Fibroblast of skin of right biceps (primary cell): ENCODE measurements at places on chromosomes 5 and 9.

DNA sequence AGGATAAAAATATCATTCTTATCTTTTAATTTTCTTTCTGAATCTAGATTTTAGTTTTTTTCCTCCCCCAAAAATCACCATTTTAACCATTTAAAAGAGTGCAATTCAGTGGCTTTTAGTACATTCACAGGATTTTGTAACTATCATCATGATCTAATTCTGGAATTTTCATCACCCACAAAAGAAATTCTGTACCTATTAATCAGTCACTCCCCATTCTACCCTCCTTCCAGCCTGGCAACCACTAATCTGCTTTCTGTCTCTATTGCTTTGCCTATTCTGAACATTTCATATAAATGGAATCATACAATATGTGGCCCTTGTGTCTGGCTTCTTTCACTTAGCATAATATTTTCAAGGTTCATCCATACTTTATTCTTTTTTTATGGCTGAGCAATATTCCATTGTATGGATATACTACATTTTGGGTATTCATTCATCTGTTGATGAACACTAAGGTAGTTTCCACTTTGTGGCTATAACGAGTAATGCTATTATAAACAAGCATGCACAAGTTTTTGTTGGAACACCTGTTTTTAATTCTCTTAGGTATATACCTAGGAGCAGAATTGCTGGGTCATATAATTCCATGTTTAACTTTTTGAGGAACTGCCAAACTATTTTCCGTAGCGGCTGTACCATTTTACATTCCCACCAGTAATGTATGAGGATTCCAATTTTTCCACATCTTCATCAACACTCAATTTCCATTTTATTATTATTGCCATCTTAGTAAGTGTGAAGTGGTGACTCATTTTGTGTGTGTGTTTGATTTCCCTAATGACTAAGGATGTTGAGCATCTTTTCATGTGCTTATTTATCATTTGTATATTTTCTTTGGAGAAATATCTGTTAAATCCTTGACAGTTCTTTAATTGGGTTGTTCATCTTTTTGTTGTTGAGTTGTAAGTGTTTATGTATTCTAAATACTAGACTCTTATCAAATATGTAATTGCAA is 340.3 kb downstream of the CWC27 start:
- peak; percentile 70 for DNase-seq

DNA sequence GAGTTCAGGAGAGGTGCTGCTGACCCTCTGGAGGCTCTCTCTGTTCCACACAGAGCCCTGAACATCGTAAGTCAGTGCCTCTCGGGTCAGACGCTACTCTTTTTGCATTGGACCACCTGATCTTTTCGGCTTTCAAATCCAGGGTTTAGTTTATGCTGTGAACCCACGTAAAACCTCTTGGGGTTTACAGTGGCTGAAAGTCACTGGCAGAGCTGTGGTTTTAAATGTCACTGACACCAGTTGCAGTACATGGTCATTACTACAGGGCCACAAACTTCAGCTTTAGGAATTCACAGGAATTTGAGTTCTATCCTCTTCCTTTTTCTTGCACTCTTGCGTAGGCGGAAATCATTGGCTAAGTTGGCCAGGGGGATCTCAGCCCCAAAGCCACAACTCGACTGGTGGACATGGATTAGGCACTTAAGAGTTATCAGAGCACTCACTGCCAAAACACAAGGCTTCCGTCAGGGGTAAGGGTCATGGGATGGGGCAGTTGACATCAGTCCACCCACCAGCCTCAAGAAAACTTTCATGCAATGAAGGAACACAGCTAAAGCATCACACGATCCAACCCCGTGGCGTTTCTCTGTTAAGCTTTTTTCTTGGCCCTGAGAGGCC is 76.9 kb downstream of the SFXN1 start:
- DNase-seq = no peak

DNA sequence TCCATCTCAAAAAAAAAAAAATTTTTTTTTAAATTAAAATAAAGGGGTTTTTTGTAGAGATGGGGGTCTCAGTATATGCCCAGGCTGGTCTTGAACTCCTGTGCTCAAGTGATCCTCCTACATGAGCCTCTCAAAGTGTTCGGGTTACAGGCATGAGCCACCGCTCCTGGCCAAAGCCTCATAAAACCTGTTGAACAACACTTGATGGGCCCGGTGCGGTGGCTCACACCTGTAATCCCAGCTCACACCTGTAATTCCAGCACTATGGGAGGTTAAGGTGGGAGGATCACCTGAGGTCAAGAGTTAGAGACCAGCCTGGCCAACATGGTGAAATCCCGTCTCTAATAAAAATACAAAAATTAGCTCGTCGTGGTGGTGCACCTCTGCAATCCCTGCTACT is 7.7 kb upstream of the NPM1 start:
- no peak for DNase-seq

GRCh38 chr5:149133795-149134777 is 7.2 kb upstream of the ABLIM3 start:
- peak; percentile 85 for DNase-seq

DNA sequence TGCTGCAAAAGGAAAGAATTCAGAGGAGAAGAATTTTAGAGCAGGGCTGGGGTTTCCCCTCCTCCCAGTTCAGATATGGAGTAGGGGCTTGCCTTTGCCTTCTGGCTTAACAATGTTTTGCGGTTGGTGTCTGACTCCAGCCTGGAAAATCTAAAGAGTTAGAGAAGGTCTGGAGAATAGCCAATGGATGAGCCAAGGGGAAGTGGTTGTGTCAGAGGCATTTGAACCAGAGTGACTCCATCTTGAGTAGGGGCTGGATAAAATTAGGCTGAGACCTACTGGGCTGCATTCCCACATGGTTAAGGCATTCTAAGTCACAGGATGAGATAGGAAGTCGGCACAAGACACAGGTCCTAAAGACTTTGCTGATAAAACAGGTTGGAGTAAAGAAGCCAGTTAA is 133.7 kb downstream of the DIRAS2 start:
- DNase-seq = peak; percentile 76

GRCh38 chr5:168951356-168951755 is 349.6 kb downstream of the SLIT3 start:
- no peak for DNase-seq

DNA sequence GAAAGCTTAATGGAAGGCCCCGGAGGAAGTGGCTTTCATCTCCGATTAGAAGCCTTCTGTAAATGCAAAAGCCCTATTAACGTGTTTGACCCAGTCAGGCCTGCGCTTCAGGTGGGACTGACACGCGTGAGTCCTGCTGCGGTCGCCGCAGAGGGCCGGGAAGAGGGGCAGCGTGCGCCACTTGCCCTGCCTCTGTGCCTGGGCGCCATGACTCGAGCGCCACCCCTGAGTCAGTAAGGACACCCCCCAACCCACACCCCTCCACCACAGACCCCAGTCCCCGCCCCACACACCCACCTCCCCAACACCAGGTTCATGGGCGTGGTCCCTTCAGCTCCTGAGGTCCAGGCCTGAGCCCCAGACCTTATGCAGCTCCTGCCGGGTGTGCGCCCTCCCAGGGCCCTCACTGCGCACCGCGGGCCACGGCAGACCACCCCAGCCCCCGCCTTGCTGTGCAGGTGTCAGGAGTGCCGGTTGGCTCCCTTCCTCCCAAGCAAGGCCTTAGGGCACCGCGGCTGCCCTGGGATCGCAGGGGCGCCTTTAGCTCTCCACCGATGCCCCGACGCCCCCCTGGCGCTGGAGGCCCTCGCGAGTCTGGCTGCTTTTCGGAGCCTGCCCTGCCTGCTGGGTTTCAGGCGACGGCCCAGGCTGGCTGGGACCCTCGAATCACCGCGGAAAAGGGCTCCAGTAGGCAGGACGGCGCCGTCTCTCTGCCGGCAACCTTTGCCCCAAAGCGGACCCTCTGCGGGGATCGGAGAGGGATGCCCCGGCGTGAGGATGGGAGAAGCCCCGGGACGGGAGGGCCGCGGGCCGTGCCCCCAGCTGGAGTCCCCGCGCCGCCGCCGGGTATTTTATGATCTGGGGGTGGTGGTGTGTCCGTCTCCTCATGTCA is 625 bp upstream of the OLFM1 start:
- no peak for DNase-seq

DNA sequence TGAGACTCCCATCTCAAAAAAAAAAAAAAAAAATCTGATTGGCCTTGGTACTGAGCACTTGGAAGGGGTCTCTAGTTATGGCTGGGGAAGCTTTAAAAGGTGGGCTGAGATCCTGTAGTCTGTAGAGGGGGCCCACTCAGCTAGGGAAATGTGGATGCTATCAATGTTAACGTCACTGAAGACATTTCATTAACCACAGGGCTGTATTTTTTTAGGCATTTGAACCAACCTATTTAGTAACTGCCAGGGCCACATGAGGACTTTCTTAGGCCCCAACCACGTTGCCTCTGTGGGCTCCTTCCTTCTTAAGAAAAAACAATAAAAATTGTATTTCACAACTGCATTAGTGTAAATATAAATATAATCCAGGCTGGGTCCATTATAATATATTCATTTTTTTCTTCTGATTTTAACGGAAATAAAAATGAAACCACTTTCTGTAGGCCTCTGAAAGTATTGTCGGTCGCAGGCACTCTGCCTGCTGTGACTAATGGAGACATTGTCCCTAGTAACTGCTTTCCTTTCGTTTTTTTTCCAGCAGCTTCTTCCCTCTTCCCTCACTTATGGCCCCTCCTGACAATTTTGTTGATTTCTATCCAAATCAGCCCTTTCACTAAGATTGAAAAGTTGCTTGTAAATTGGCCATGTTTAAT is 71.6 kb downstream of the GCNT1 start:
- peak; percentile 59 for DNase-seq

- DNase-seq = no peak
These were observed 82.2 kb downstream of the PJA2 start for GRCh38 chr5:109327570-109327969.

- no peak for DNase-seq
These were observed 207.5 kb downstream of the CHSY3 start for GRCh38 chr5:130111746-130112145.

- DNase-seq = no peak
These were observed 53.0 kb downstream of the ACTBL2 start for GRCh38 chr5:57429513-57430120.

GRCh38 chr9:69027355-69028097 is 8.0 kb upstream of the FXN start:
- peak; percentile 29 for DNase-seq

DNA sequence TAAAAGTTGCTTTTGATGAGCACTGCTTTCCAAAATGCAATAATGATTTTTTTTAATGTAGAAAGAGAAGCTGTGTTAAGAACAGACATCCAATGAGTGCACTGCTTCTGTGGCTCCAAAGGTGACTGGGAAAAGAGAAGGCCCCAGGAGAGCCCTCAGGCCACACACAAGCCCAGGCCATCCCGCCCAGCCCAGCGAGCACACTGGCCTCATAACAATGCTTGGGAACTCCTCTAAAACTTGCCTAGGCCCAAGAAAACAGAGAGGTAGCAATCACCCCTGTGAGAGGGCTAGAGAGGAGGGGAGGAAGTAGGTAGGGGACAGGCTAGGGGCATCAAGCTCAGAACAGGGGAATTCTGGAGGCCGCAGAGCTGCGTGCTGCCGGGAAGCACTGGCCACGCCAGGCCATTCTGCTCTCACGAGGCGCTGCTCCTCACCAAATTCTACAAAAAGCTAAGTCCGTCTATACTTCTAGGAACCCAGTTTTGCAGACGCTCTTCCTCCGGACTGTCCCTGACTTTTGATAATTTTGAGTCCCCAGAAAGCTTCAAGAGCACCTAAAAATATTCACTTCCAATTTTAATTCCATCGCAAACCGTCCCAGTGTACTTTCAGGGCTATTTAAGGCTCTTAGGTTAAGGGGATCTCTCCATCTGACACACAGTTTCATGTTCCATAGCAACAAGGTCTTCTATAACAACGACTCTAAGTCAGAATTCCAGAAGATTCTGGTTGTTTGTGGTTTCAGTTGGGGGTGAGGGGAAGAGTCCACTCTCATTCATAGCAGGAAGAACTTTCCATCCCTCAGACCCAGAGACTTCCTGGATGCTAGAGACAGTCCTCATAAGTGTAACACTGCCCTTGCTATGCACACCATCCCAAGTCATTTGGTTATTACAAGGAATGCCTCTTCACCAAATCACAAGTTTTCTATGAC is 51.0 kb downstream of the HABP4 start:
- DNase-seq = peak; percentile 65

GRCh38 chr9:137045294-137046087 is 486 bp downstream of the NPDC1 start:
- DNase-seq = peak; percentile 35

DNA sequence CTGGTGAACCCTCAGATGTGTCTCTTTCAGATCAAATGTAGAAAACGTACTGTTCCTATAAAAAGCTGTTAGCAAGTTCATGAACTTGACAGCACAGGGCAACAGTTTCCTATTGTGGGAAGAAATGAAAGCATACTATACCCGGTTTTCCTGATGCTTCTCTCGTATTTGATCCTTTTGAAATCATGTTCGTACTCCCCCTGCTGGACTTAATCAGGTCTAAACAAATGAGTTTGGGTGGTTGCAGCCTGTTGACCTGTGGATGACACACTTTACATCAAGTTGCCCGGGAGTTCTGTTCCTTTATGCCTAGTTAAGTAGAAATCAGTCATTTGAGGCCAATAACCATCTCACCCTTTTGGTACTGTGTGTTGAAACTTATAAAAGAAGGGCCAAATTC is 1992.3 kb downstream of the MAT2B start:
- no peak for DNase-seq

- no peak for DNase-seq
These were observed 98.1 kb upstream of the SV2C start for GRCh38 chr5:75985077-75985476.

GRCh38 chr5:147966829-147967228 is 60.5 kb upstream of the C5orf46 start:
- no peak for DNase-seq

- DNase-seq = peak; percentile 75
These were observed 683.8 kb downstream of the LRRC70 start for GRCh38 chr5:63262185-63262981.

DNA sequence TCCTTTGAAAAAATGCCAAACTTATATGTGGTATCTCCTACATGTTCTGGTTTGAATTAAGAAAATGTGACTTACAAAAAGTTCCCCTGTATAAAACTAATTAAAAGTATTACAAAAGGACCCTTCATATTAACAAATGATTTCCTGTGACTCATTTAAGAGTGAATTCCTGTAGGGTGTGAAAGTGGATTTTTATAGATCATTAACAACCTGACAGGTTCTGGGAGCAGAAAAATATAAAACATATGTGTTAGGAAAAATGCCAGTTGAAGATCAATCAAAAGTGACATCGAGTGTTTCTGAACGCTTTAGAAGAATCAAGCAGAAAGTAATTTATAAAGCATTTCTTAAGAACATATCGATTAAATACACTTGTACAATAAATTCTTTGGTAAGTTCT is 35.5 kb downstream of the CAMK4 start:
- peak; percentile 34 for DNase-seq

- peak; percentile 57 for DNase-seq
These were observed at the start of gene PCDHGA8 for GRCh38 chr5:141392429-141393198. Gene PCDHGA8, plus strand, starts transcription at chr5:141392633. Its CDS starts 181 bp downstream, at chr5:141392814.

- DNase-seq = no peak
These were observed 60.6 kb downstream of the COMMD10 start for GRCh38 chr5:116145416-116145815.

- DNase-seq = peak; percentile 98
These were observed 16.1 kb downstream of the B4GALT1 start for GRCh38 chr9:33151007-33151557.

- peak; percentile 66 for DNase-seq
These were observed 182.2 kb downstream of the MAPKAP1 start for GRCh38 chr9:125524583-125525355.

GRCh38 chr5:44358421-44358820 is 30.8 kb downstream of the FGF10 start:
- no peak for DNase-seq
